ENCODE measurements at places on chromosomes 11 and 22.

GRCh38 chr22:38947321-38948140, 9.9 kb upstream of the APOBEC3A start:
- DNase-seq: no peak

- DNase-seq: no peak
These were observed 36.6 kb upstream of the CREB3L1 start for GRCh38 chr11:46240861-46241260.

DNA sequence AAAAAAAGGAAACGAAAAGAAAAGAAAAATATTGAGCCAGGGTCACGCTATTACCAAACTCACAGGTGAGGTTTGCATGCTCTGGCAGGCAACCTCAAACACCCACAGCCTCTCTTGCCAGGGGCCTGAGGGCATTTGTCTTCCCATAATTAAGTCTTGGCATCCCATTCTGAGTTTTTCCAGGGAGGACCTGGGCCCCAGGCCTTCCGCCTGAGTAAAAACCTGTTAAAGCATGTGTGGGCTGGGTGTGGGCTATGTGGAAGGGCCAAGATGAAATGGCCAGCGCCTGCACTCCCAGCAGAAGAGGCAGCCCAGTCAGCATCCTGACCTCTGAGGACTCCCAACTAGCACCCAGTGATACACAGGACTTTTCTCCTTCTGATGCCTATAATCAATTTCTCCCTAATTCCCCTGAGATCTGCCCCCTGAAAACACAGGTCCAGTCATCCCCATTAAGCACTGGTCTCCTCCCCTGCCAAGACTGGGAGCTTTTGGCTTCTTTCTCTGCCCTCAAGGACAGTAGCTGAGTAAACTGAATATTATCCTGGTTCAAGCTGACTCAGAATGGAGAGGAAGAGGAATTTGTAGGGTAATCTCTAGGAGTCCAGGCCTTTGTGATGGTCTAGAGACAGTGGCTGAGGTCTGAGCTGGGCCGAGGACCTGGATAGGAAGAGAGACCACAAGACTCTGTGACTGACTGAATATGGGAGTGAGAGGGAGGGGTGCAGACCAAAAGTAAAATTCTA, 35.6 kb upstream of the ACER3 start:
- no peak for DNase-seq

GRCh38 chr22:37768273-37768672, 39.5 kb upstream of the GCAT start:
- DNase-seq: no peak

GRCh38 chr11:47403571-47403970, 4.8 kb upstream of the SLC39A13 start:
- no peak for DNase-seq

GRCh38 chr11:116547571-116547970, 225.2 kb downstream of the BUD13 start:
- no peak for DNase-seq

- peak; percentile 61 for DNase-seq
These were observed 3.7 kb downstream of the SLC39A13 start for GRCh38 chr11:47411884-47412746.

DNA sequence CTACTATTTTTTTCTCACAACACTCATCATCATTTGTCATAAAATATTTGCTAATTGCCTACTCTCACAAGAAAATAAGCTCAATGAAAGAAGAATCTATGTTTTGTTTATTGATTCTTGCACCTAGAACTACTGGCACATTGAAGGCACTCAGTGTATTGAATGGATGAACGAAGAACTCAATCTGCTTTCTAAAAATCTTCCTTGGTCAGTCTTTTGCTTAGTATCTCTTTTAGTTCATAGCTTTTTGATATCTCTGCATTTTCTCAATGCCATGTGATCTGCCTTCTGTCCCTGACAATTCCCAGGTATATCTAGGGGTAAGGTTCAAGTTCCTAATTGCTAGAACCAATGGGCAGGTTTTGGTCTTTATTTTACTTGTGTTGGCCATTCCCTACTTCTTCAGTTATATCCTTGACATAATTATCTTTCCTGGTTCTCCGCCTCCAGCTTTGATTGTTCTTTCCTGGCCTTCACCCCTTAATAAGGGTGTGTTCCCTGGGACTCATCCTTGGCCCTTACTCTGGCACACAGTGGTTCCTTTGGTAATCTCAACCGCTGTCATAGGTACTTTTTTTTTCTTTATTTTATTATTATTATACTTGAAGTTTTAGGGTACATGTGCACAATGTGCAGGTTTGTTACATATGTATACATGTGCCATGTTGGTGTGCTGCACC, 96.4 kb downstream of the CCDC83 start:
- DNase-seq: no peak

DNA sequence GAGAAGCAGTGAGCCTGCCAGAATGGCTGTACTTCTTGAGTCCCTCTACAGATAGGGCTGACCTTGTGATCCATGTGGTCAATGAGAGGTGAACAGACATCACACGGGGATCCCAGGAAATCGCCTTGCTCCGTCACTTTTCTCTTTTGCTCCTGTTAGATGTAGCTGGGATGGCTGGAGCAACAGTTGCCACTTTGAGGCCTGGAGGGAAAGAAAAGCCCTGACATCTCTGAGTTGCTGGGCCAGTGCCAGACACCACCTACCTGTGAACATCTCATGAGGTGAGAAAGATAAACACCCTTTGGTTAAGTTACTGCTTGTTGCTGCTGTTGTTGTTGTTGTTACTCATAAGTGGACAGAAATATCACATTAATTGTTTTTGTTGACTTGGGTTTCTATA, 840.3 kb downstream of the TBC1D22A start:
- DNase-seq: no peak

DNA sequence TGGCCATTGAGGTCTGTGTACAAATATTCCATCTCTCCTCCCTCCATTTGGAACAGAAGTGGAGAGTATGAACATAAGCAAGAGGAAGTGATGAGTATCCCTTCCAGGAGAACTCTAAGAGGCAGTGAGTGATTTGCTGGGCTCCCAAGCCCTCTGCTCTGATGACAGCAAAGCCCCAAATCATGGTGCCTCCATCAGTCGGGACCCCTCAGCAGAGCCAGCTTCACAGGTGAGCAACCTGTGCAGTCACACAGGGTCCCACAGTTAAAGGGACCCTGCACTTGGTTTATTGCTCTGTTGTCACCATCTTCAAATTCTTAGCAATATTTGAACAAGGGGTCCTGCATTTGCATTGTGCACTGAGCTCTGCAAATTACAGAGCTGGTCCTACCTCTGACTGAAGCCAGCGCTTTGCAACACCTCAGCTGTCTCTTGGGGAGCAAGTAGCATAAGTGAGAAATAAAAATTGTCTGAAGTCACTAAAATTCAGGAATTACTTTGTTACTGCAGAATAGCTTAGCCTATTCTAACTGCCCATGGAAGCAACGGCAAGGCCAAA, 466.4 kb downstream of the MN1 start:
- no peak for DNase-seq
